ENCODE measurements at places on chromosomes 7 and 10.
A peak's percentile ranks its signal among the peaks of the same experiment; 100 is the strongest.

- no peak for DNase-seq
Measured at GRCh38 chr10:86649471-86650150, 4.7 kb upstream of the OPN4 start.

GRCh38 chr7:121766676-121767075, 106.3 kb upstream of the PTPRZ1 start:
- DNase-seq: no peak

DNA sequence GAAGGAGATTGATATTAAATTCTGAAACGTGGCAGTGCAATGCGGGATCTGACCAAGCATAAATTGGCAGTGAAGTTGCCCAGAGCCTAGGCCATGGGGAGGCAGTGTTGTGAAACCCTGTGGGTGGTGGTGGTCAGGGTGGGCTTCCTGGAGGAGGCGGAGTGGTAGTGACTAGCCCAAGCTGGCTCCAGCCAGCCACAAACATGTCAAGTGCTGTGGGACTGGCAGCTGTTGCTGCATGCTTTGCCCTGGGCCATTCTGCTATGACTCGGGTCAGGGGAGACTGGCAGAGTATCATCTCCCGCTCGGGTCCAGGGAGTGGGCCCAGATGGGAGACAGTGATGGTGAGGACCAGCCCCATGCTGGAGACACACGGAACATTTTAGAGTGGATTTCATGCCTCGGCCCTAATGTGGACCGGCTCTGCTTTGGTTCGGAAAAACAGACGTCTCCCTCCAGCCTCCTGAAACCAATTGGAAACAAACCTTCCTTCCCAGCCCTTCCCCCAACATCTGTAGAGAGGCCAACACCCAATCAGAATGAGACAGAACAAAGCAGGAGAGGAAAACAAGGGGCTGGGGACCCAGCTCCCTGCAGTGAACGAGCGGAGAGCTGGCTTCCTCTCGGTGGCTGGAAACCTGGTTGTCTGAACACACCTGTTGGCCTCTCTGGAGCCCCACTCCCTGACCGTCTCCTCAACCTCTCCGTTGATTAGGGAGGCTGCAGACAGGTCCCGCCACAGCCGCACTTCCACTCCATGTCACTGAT, 58.2 kb downstream of the TMEM270 start:
- DNase-seq: no peak

- peak; percentile 8 for DNase-seq
Measured at GRCh38 chr7:85685901-85686300, 499.0 kb upstream of the SEMA3D start.

GRCh38 chr10:95334805-95335144, 44.0 kb upstream of the PDLIM1 start:
- no peak for DNase-seq

GRCh38 chr10:80894311-80894791, 356.6 kb downstream of the SH2D4B start:
- no peak for DNase-seq

GRCh38 chr7:12102126-12102525, 109.0 kb upstream of the TMEM106B start:
- DNase-seq: no peak

DNA sequence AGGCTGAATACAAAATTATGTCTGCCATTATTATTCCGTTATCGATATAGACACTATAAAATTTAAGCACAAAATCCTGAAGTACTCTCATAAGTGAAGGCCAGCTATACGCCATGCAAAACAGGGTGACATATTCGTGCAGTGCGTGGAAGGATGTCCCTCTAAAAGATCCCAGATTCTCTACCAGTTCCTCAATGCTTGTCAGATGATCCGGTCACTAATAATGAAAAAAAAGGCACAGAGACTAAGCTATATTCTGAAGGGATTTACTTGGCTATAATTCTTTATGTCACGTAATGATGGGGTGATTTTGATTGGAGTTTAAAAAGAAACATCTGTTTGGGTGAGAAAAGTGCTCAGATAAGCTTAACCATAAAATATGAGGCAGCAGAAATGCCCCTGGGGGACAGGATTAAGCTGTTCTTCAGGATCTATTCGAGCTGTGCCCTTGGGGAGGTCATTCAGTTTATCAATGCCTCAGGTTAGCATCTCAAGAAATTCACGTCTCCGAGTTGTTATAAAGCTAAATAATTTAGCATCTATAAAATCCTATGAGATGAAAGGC, 229.7 kb upstream of the PITRM1 start:
- no peak for DNase-seq

DNA sequence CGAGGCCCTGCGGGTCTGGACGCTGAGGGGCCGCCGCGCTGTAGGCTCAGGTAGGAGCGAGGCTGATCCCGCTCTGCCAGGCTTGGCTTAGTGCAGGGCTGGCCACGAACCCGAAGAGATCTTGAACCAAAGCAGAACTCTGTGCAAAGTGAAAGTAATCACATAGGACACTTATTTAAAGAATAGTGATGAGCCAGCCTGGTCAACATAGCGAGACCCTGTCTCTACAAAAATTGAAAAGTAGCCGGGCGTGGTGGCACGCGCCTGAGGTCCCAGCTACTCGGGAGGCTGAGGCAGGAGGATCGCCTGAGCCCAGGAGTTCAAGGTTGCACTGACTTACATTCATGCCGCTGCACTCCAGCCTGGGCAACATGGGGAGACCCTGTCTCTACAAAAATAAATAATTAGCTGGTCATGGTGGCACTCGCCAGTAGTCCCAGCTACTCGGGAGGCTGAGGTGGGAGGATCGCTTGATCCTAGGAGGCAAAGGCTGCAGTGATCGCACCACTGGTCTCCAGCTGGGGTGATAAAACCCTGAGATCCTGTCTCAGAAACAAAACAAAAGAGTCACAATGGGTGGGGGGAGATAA, 541 bp downstream of the ZSCAN25 start:
- DNase-seq: no peak

DNA sequence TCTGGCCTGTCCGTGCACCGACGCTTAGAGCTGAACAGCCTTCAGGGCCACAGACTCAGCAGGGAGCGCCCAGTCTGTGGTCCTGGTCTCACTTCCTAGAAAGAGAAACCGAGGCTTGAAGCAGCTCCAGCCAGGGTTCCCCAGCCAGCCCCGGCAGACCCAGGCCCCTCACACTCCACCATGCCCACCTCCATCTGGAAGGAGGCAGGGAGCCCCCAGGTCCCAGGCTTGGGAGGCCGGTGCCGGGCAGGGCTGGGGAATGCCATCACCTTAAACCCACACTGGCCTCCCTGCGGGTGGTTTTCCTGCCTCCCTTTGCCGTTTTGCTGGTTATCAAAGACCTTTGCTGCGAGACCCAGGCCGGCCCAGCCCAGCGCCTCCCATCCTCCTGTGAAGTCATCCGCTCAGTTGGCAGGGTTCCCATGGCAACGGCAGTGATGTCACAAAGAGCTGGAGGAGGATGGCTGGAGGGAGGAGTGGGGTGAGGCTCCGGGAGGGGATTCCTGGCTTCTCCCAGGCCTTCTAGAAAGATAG, 24.0 kb downstream of the ELFN1 start:
- DNase-seq: no peak

- DNase-seq: no peak
Measured at GRCh38 chr7:149782682-149783345, 9.4 kb upstream of the ZNF467 start.

DNA sequence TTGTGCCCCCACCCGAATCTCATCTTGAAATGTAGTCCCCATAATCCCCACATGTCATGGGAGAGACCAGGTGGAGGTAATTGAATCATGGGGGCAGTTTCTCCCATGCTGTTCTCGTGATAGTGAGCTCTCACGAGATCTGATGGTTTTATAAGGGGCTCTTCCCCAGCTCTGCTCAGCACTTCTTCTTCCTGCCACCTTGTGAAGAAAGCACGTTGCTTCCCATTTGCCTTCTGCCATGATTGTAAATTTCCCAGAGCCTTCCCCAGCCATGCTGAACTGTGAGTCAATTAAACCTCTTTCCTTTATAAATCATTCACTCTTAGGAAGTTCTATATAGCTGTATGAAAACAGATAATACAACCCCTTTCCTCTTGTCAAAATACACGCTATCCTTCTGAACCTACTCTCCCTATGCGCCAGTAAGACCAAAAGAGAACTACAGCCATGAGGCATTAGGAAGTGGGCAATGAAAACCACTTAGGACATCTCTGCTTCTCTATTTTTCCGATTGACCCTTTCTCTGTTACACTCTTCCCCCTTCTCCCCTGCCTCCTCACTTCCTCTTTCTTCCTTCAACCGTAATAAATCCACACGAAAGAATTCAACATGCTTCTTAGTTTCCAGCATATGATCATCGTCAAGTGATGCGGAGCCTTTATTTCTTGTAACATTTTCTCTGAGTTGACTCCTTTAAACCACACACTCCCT, 101.2 kb upstream of the WDR11 start:
- DNase-seq: no peak

- DNase-seq: no peak
Measured at GRCh38 chr7:128189231-128189930, 51.7 kb upstream of the LEP start.

DNA sequence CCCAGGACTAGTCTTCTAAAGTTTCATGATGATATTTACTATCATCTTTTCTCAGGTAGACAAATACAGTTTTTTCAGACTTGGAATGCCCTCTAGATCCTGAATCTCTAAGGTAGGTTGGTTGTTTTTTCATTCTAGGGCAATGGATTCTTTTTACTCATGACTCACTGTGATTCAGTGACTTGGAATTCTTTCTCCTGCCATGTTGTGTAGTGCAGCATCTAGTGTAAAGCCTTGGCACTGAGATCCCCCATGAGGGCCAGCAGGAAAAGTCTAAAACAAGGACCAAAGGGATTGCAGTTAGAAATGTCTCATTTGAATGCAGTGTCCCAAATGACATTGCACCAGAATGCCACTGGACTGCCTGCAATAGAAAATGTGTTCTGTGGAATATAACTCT, 430.4 kb downstream of the NEBL start:
- DNase-seq: no peak

- DNase-seq: no peak
Measured at GRCh38 chr7:17845197-17845547, 95.1 kb downstream of the SNX13 start.

- DNase-seq: no peak
Measured at GRCh38 chr10:86020134-86020533, 346.5 kb downstream of the GRID1 start.

DNA sequence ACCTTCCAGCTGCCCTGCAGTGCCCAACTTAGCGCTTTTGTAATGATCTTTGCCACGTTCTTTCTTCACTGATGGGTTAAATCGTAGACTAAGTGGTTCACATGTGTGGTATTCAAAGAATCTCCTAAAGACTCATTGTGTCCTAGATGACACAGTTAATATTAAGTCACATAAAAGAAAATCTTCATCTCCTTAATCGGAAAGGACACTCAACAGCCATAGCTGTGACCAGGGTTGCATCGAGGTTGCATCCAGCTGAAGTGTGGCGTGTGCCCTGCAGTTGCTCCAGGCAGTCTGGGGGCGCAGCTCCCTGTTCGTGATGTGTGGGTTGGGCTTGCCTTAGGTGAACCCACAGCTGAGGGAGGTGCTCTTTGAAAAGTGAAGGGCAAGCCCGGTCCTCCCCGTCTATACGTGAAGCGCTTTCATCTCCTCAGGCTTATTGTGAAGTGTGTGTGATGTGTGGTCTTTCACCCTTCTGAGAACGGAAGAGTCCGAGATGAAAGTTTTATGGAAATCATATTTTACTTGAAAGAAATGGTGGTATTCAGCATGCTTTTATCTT, 122.7 kb downstream of the TRRAP start:
- no peak for DNase-seq

DNA sequence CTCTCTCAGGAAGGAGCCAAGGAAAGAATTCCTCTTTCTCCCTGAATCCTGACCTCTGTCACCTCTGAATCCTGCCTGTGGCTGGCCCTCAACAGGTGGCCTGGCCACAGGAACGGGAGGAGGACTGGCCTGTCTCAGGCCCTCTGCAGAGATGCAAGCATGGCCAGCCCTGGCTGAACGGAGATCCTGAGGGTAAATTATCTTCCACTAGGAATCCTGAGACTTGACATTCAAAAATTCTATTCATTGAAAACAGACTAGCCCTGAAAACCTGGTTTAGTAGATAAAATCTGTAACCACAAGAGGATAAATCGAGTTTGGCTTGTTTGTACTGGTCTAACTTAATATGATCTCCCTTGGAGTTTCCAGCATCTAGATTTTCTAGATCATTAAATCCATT, 579.3 kb downstream of the LRMDA start:
- DNase-seq: no peak

DNA sequence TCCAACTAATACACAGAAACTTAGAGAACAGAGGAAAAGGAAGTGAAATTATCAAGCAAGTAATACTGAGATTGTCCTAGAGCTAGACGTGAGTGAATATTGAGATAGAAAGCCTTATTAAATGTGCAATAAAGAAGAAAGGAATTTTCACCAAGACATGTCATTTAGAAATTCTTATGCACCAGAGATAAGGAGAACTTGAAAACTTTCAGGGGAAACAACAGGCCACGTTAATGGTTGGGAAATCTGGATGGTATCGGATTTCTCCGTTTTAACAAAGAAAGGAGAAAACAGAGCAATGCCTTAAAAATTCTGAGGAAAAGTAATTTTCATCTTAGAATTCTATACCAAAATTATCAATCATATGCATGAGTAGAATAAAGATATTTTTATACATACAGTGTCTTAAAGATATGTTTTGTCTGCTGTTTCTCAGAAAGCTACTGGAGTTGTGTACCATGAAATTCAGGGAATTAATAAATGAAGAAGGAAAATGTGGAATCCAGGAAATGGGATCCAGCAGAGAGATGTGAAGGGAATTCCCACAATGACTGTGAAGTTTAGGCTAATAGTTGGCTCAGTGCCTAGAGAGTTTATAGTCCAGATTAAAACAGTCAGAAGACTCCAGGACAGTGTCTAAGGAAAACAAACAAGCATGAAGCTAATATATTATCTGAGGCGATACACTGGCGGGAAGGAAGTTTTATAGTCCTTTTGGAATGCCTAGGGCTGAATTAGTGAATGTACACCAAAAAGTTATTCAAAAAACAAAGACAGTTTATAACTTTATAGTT, 159.5 kb downstream of the PPP1R9A start:
- no peak for DNase-seq

- DNase-seq: no peak
Measured at GRCh38 chr7:26348234-26348851, 56.7 kb downstream of the SNX10 start.

Data from NCI-H460 (cell line).